CD4-positive, alpha-beta T cell treated with Interleukin-6 at 100 ng/mL for 8 hours (primary cell): ENCODE measurements at places on chromosomes 6 and 20.
A peak's percentile ranks its signal among the peaks of the same experiment; 100 is the strongest.

DNA sequence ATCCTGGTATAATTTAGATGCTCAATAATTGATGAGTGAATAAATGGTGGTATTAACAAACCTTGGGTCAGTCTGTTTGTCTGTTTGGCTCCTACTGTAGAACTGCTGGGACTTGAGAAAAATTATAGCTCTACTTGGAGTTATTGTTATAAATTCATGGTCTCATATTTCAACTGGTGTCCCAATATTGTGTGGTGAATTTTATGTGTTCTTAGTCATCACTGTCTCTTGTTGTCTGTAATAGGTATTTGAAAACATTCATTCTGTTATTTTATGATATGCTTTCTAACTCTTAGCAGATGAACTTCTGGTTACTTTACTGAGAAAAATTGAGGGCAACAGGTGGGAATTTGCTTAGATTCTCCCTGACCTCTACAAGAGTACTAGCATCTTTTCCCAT is 221.4 kb downstream of the CDKAL1 start:
- DNase-seq: no peak

DNA sequence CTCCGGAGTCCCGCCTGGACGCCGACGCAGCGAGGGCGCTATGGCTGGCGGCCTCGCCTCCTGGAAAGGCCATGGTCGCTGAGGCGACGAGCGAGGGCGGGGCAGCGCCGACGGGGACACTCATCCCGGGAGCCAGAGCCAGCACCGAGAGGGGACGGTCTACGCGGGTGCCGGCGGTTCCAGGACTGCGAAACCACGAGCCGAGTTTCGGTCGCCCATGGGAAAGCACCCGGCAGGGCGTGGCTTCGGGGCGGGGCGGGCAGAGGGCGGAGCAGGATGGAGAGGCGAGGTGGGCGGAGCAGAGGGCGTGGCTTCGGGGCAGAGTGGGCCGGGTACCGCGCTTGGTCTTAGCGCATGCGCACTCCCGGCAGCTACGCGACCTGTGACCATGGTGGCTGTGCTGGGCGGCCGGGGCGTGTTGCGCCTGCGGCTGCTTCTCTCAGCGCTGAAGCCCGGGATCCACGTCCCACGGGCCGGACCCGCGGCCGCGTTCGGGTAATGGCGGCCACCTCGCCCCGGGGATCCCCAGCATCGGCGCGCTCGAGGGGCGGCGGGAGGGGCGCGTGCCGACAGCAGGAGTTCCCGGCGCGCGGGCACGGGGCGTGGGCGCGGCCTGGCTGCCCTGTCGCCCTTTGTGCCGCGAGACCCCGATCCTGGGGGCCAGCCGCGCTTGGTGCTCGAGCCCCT is at the start of gene BPHL:
TSS of gene BPHL (plus strand) at position 359 of the 687 bp plus-strand sequence. CDS start at position 389, 30 bp downstream.
- peak; percentile 97 for DNase-seq

DNA sequence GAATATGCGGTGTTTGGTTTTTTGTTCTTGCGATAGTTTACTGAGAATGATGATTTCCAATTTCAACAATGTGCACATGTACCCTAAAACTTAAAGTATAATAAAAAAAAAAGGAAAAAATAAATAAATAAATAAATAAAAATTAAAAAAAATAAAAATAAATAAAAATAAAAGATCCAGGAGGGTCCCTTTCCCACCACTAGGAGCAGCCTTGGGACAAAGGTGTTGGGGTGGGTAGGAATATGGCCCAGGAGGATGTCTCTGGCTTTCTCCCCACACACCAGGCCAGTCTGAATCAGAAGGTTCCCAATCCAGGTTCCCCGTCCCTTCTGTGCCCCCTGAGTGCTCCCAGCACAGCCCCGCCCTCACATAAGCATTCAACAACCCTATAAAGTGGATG is 9.5 kb downstream of the LRFN2 start:
- DNase-seq: no peak

- DNase-seq: no peak
Measured at GRCh38 chr20:24990810-24991252, 1.7 kb downstream of the APMAP start.

DNA sequence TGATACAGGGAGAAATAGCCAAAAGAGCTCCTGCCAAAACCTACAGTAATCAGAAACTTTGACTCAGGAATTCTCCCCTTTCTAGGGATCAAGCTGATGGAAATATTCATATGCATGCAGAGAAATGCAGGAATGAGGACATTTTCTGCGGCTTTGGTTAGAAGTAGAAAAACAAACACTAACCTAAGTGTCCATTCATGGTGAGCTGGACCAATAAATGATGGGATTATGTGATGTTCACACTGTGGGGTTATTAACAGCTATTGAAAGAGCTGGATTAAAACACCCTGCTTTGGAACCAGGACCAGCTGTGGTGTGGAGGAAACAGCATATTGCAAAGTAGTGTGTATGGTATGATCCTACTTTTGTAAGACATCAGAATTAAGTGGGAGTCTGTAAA is 143.1 kb downstream of the SYCP2 start:
- DNase-seq: no peak

DNA sequence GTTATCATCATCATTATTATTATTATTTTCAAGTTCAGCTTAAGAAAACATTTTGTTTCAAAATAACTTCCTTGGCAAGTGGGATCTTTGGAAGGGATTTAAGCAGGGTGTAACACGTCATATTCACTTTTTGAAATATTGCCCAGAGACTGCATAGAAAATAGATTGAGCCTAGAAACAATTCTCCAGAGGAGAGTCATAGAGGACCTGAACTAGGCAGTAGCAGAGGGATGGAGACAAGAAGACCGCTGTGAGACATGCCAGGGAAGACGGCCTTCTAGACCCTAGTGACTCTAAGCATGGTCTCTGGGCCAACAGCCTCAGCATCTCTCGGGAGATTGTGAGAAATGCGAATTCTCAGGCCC is 55.5 kb downstream of the EDN1 start:
- DNase-seq: no peak

DNA sequence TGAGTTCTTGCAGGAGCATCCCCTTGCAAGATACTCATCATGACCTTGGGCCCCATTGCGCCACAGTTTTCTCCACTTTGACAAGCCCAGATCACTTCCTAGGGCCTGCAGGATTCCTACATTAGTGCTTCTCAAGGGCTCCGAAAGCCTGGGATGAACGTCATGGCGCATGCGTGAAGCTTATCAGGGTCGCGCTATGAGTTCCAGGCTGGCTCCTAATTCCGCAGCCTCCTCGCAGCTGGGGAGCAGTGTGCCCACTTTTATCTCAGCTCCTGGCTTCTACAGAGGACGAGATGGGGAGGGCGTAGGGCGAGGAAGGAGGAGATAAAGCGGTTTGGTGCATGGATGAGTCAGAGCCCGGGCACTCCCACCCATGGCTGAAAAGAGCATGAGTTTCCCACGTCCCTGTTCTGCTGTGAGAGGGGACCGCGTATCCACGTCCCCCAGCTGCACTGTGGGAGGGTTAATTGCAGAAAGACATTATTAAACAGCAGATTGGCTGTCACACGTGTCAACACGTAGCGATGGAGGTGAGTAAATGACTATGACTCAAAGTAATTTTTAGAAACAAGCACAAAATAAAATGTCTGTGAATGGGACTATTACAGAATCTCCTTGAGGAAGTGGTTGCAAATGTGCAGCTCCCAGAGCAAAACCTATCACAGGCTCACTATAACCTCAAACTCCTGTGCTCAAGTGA is 72.9 kb upstream of the DSP start:
- DNase-seq: no peak

DNA sequence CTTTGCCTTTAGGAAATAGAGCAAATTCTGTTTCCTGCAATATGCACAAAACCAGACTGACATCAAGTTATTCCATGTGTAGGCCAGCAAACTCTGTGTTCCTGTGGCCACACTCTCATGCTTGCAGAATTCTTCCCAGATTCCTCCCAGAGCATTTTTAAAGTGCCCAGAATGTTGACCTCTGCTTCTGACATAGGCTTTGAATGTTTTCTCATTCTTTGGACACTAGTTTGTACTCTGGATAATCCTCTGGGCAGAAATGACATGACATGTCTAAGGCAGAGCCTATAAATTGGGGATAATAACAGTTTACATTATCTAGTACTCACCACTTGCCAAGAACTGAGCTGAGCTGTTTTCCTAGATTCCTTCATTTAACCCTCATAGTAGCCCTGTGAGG is 9.2 kb upstream of the EFHC1 start:
- DNase-seq: no peak

DNA sequence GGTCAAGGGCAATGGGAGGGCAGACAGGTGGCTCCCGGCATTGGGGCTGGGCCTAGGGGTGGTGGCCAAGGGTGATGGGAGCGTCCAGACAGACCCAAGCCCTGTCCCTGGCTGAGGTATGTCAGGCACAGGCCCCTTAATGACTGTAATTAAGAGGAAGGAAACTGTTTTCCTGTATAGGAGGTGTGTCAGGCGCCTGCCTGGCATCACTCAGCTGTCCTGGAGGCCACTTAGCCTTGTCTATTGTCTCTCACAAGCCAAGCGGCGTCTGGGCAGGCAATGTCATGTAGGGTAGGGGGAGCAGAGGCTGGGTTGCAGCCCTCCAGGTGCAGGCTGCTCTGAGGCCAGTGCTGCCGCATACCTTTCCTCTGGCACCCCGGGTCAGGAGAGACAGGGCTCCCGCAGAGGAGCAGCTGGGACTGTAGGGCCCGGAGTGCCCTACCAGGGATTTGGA is 3.9 kb upstream of the FAM83C start:
- DNase-seq: no peak

- no peak for DNase-seq
Measured at GRCh38 chr6:122079916-122080315, 319.5 kb upstream of the HSF2 start.

GRCh38 chr6:159106627-159107241 is 61.9 kb upstream of the TAGAP start:
- DNase-seq: peak; percentile 92

DNA sequence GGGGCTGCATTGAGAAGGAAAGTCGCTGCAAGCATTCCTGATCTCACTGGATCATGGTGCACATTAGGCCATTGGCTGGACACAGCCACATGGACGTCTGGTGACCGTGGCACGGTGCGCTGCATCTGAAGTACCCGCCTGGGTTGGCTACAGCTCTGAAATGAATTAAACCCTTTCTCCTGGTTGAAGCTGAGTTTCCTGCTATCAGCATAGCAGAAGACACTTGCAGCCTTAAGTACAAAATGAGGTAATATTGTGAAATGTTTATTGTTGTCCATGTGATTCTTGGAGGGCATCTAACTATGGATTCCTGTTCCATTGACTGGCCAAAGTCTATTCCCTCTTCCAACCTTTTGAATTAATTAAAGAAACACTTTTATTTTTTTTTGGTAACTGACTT is 89.8 kb upstream of the ADTRP start:
- DNase-seq: no peak

DNA sequence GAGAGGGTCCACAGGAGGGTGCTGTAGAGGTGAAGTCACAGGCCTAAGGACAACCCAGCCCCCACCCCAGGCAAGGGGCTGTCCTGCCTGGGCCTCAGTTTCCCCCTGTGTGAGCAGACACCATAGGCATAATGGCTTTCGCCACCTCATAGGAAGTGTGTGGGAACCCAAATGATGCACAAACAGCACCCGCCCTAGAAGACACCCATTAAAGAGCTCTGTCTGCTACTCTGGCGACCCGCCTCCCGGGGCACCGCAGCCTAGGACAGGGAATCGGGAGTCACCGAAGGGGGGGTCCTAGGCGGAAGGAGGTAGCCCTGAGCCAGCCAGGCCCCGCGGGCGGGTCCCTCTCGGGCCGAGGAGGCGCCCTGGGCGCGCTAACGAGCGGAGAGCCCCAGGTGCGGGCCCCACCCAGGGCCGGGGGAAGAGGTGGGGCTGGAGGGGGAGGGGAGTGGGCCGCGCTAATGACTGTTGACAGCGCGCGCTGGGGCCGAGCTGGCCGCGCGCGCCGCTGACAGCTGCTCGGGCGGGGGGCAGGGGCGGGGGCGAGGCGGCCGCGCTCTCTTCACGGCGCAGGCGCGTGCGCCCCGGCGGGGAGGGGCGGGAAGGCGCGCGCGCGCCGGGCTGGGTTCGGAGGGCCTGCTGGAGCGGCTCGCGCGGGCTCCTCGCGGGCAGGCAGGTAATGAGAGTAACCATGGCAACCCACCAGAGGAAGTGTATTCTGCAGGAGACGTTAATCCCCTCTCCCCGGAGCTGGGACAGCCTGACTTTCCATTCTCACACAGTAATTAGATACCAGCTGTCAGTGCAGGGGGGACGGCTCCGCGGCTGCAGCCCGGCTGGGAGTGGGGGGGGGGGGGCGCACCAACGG is 48.9 kb downstream of the NOL4L start:
- DNase-seq: peak; percentile 88
